ENCODE measurements at places on chromosomes 5 and 9. TPM values are rescaled to one million over a fixed set of nuclear protein-coding genes. Genes with fewer than 3 reads are reported as not detected.

- no peak for DNase-seq
Measured at GRCh38 chr5:33721491-33722200, 170.1 kb downstream of the ADAMTS12 start.

DNA sequence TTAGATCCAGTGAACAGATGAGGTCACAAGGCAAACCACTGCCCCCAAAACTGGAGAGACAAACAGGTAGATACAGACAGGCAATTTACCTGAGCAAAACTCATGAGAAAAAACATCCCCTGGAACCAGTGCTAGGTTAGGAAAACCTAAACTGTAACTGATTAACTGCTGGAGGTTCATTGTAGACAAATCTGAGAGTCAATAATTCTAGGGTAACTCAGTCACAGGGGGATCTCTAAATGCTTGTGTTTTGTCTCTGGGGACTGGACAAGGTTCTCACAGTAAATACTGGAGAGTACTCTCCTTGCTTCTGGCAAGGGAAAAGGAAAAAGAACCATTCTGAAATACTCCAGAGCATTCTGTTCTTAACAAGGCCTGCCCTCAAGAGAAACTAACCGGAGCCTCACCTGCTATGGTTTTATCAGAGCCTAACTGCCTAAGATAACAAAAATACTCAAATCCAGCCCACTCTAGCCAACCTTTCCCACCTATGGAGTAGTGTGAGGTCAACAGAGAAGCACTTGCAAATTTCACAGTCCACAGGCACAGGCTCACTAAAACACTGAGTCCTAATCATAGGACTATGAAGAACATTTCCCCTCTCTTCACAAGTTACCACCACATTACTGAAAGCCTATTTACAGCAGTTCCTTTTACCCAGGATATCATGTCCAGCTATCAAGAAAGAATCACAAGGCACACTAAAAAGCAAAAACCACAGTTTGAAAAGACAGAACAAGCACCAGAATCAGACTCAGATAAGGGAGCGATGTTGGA is 139.9 kb upstream of the ACOT12 start:
- no peak for DNase-seq

DNA sequence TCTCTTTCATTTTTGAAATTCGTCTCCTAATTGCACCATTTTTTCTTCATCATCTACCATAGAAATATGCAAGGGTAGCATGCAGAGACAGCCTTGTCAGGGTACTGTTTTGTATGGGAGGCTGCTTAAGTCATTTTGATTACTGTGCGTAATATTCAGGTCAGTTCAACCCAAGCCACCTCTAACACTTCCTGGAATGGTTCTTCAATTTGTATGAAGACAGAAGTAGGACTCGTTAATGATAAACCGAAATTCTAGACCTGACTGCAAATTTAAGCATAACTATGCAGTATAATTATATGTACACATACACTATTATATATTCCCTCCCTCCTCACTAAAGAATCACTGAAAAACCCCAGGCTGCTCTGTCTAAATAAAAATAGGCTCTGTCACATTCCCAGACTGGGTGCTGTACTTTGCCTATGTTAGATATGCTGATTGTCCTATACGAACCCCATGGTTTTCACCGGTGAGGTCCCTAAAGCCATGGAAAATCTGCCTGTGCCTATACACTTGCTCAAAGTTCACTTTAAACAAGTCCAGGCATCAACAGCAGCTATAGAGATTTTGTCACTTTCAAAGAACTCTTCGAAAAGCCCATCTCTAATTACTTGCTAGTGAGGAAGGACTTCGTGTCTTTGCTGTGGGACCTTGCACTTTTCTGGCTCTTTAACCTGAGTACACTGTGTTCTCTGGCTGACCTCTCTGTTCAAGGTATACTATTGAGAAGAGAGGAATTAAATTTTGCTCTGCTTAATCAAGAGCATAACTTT is 352.1 kb upstream of the CD180 start:
- DNase-seq = no peak

The OLFM1 gene
- 0.39 TPM for total RNA-seq

DNA sequence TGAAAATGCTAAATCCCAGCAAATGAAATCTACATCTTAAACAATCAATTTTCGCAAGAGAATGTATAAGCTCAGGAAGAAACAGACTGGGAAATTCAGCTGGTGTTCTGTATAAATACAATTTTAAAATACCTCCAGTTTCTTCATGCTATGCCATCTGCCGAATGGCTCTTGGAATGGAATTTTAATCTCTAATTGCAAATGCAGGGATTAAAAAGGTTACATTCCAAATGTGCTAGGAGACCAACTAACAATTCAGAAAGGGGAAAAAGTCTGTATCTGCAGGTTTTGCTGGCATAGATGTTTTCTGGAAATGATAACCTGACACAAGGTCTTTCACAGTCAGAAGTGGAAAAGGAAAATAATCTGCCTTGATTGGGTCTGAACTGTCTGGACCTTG is 379.7 kb downstream of the MAT2B start:
- DNase-seq = no peak

Data from Panc1 (cell line).